ENCODE measurements at places on chromosomes 4 and X.

DNA sequence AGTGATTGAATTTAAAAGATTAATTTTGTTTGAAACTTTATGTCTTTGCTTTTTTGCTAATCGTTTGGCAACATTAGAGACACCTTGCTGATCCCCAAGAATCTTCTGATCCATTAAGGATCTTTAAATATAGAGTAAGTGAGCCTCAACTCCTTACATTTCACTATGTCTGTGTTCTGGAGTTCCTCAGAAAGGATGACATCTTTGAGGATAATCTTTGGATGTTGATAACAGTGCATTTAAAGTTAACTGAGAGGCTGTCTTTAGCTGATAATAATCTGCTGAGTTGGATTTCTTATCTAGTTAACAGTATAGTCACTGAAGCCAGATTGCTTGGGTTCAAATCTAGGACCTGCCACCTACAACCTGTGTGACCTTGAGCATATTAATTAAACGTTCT, 221.6 kb upstream of the EMCN start:
- DNase-seq, result no peak

DNA sequence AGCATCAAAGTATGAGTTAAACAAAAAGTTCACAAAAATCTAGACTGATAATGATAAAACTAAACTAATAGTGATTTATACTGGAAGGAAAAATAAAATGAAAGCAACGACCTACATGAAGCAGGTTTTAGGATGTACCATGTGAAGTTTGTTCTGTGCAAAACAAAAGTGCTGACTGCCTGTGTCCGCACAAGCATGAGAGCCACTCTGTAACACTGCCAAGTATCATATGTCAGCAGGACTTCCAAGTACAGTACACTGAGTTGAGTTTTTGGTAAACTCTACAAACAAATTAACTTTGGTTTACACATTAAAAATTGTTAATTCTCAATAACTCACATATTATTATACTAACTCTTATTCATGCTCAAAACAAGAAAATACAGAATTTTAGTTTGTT, 459.0 kb downstream of the PDGFC start:
- DNase-seq, result no peak

GRCh38 chr4:122377352-122377751, 1.5 kb upstream of the ADAD1 start:
- no peak for DNase-seq

GRCh38 chrX:34764852-34765361, 107.8 kb upstream of the TMEM47 start:
- no peak for DNase-seq

GRCh38 chr4:8694226-8694625, 101.7 kb downstream of the CPZ start:
- no peak for DNase-seq

DNA sequence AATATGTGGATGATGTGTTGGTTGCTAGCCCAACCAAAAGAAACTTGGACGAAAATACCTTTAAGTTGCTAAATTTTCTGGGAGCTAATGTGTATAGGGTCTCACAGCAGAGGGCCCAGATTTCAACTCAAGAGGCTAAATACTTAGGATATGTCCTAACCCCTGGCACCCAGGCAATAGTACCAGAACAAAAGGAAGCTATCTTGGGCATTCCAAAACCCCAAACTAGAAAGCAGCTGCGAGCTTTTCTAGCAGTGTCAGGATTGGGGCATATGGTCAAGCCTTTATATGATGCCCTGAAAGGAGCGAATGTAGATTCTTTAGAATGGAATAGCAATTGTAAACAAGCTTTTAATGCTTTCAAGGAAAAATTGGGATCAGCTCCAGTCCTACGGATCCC, 10.6 kb downstream of the CXCL2 start:
- no peak for DNase-seq

DNA sequence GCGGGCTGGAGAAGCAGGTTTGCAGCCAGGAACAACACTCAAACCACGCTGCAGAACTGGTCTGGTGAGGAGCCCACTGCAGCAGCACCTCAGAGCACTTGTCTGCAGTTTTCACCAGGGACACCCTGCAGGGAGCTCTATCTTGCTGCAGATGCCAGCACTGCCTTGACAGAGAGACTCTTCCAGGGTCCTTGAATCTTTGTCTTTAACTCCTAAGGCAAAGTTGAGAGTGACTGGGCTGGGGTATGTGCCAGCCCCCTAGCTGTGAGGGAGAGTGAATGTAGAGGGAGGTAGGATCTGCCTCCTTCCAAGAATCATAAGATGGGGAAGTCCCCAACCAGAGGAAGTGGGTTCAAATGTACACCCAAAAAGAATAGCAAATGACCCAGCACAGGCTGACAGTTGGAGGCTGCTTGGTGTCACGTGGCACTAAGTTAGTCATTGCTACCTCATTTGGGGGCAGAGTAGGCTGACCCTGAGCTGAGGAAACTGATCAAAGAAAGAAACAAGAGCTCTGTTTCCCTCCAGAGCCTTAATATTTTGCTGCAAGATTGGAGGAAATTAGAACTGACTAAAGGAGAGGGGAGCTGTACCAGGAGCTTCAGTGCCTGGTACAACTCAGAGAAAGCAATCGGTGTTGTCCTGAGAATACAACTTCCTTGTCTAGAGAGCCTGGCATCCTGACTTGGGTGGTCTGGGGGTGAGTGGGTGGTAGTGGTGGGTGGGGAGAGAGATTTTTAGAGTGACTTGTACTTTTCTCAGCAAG, 28.2 kb upstream of the HUWE1 start:
- no peak for DNase-seq

DNA sequence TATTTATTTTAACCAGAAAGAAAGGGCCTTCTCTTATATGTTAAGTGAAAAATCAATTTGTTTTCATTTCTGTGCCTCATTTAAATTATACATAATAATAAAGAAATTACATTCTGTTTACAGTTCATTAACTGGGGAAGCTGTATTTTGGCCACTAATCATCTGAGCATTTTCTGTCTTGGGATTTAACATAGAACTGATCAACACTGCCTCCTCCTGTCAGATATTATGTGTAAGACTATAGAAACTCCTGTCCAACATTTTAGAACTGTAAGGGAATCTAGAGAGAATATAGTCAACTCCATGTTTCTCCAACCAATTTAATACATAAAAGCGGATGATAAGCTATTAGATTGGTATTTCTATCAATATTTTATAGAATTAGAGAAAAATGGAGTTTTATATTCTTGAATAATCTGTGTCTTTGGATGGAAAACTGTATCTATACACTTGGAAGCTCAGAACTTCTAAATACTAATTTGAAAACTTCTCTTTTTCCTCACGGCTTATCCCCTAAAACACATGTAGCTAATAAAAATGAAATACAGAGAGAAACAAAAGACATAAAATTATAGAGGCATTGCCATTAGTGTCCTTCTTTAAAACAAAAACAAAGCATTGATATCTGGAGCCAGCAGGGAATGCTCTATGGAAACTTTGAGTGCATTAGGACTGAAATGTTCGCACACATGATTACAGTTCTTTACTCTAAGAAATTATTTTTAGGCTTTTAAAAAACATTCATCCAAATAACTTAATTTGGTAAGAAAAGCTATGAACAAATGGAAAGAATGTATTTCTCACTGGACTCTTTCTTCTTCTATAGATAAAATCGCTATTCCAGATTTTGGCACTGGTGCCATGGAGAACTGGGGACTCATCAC, 33.1 kb downstream of the ENPEP start:
- peak; percentile 1 for DNase-seq

GRCh38 chrX:112163906-112164305, 81.3 kb upstream of the TRPC5 start:
- no peak for DNase-seq

GRCh38 chr4:142846729-142847596, 862 bp upstream of the INPP4B start:
- peak; percentile 57 for DNase-seq

DNA sequence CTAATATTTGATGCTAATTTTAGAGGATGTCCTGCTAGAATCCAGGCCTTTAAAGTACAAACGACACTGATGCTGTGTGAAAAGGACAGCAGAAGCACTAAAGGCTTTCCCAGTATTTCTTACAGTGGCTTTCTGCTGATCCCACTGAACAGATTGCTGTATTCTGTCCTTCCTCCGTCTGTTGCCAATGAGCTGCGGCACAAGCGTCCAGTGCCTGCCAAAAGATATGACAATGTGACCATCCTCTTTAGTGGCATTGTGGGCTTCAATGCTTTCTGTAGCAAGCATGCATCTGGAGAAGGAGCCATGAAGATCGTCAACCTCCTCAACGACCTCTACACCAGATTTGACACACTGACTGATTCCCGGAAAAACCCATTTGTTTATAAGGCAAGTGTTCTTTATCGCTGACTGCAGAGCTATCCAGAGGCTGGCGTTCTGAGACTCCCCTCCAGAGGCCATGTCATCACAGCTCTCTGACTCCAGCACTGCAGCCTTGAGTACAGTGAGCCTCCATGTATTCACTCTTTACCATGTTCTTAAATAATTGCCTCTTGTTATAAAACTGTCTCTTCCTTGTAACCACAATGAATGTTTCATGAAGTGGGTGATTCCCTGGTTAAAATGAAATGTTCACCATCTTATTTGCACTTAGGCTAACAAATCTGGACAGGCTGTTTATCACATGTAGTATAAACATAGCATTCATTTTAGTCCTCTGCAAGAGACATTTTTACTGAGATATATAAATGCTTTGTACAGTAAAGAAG, 43.6 kb downstream of the GUCY1B1 start:
- DNase-seq, result no peak

DNA sequence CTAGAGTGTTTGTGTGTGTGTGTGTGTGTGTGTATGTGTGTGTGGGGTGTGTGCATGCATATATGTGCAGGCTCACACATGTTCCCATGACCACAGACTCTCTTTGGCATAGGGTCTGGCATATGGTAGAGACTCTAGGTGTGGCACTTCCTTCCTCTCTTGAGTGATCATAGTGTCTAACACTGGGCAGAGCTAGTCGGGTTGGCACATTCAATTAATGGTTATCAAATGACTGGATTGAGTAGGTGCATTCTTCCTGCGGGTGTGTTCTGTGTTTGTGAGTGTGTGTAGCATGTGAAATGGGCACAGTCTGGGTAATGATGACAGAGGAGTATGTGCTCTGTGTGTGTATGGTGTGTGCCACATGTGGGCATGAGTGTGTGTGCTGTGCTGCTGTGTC, 106.5 kb downstream of the EFNB1 start:
- no peak for DNase-seq

GRCh38 chr4:6855692-6856297, 53.8 kb upstream of the TBC1D14 start:
- no peak for DNase-seq

DNA sequence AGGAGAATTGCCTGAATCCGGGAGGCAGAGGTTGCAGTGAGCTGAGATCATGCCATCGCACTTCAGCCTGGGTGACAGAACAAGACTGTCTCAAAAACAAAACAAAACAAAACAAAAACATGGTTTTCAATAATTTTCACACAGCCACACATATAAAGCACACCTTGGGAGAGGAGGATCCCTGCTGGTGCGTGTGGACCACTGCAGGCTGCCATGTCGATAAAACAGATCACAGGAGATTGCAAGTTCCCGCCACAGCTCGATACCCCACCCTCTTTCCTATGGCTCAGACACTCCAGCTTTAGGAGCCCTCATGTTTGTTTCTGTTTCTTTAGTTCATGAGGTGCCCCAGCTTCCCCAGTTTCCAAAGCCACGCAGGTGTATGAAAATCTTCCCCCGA, 31.3 kb upstream of the CLDN24 start:
- DNase-seq, result no peak

GRCh38 chr4:952881-953573, 20.3 kb downstream of the DGKQ start:
- no peak for DNase-seq

DNA sequence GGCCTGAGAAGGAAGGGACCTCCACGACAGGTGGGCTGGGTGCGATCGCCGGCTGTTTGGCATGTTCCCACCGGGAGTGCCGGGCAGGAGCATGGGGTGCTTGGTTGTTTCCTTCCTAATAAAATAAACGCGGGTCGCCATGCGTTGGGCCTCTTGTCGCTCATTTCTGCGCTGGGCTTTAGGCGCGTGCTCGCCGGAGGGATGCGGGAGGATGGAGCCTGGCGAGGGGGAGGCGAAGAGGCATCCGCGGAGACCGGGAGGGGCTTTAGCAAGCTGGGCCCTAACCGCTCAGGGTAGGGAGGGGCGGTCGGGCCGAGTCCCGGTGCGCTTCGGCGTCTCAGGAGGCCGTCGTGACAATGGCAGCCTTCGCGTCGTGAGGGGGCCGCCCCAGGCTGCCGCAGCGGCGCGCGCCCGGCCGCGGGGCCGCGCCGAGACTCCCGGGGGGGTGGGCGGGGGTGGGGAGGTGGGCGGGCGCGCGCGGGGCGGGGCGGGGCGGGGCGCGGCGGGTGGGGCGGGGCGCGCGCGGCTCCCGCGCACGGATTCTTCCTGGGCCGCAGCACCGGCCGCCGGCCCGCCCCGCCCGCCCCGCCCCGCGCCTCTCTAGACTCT, 476 bp upstream of the GDI1 start:
- DNase-seq, result peak; percentile 43

- peak; percentile 25 for DNase-seq
Measured at GRCh38 chr4:114613560-114613959, 15.0 kb downstream of the UGT8 start.

DNA sequence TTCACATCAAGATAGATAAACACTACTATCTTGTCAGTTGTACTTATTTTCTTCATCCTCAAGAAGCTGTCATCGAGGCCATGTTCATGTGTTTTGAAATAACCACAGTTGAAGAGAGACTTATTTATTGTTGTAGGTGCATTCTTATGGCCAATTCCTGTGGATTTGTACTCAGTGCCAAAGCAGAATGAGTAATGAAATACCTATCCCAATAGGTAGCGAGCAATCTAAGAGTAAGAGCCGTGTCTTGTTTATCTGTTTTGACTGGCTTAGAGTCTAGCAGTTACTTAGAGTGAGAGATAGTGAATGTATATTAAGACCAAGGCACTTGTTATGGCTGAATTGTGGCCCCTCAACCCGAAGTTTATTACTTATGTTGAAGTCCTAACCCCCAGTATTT, 631.0 kb upstream of the SPANXN1 start:
- no peak for DNase-seq

GRCh38 chr4:128285085-128285997, 2.3 kb downstream of the PGRMC2 start:
- no peak for DNase-seq

DNA sequence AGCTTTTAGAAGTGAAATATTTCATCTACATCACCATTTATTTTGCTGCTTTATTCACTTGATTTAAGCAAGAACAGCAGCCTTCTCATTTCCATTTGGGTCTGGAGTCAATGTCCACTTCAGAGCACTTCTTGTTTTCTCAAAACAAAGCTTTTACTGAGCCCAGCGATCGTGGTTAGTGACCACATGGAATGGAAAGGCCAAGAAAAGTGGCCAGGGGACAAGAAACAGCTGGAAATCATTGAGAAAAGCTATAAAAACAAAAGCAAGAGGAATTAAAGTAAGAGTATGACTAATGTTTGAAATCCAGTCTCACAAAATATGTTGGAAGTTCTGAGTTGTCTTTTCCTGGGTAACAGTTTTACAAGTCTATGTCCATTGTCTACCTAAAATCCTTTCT, 328.4 kb upstream of the INTU start:
- no peak for DNase-seq

GRCh38 chr4:124433044-124433443, 279.5 kb downstream of the ANKRD50 start:
- DNase-seq, result no peak

- no peak for DNase-seq
Measured at GRCh38 chrX:39605183-39605582, 492.6 kb downstream of the BCOR start.

- DNase-seq, result no peak
Measured at GRCh38 chr4:52126226-52126625, 75.1 kb downstream of the SPATA18 start.
